ENCODE measurements at places on chromosomes 7 and 10.

GRCh38 chr10:74381291-74381853, 230.4 kb downstream of the ADK start:
- no peak for DNase-seq
- no peak overlapping the region for H3K4me3 ChIP-seq
- H3K36me3 ChIP-seq = no peaks in the 10 kb centered on the region
- no peak overlapping the region for H3K27ac ChIP-seq

GRCh38 chr10:101241840-101242707, 12.8 kb upstream of the LBX1 start:
- peaks cover 8% of the 10 kb centered on the region for H3K27me3 ChIP-seq
- H3K27ac ChIP-seq = no peak overlapping the region
- DNase-seq = no peak
- no peak overlapping the region for H3K4me3 ChIP-seq
- no peaks in the 10 kb centered on the region for H3K36me3 ChIP-seq

GRCh38 chr7:126667742-126668366, 584.9 kb downstream of the GRM8 start:
- H3K27ac ChIP-seq = no peak overlapping the region
- no peaks in the 10 kb centered on the region for H3K27me3 ChIP-seq
- H3K4me3 ChIP-seq = no peak overlapping the region
- no peaks in the 10 kb centered on the region for H3K4me1 ChIP-seq
- no peak for DNase-seq

- no peak overlapping the region for H3K4me3 ChIP-seq
- no peaks in the 10 kb centered on the region for H3K36me3 ChIP-seq
- H3K27ac ChIP-seq = peak overlapping the region; percentile 88
- no peaks in the 10 kb centered on the region for H3K27me3 ChIP-seq
Observed at GRCh38 chr10:77898323-77899079, 28.1 kb downstream of the DLG5 start.

DNA sequence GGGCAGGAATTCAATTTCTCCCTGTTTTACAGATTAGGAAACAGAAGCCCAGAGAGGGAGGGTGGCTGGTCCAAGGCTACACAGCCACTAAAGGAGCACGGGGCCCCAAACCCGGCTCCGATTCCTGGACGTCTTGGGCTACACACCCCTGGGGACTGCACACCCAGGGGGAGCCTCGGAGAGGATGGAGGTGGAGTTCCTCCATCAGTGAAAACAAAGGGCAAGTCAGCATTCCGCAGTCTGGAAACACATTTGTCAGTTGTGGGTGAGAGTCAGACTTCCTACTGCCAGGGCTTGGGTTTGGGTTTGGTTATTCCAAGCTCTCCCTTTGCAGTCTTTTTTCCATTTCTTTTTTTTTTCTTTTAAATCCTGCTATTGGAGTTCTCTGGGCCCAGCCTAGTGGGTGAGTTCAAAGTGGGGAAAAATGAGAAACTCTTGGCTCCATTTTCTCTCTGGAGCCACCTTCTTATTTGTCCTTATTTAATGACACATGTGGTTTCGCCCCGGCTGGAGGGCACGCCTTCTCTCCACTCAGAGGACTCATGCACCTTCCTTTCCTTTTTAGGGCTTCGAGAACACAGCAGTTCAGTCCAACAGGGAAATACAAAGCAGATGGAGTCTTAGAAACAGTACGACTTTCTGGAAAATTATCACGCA, 59.9 kb upstream of the AQP1 start:
- H3K27ac ChIP-seq = peak overlapping the region; percentile 85
- no peaks in the 10 kb centered on the region for H3K4me1 ChIP-seq
- H3K36me3 ChIP-seq = no peaks in the 10 kb centered on the region

GRCh38 chr10:71266918-71267442, 52.1 kb upstream of the SLC29A3 start:
- no peak overlapping the region for H3K4me3 ChIP-seq
- no peak for DNase-seq
- H3K4me1 ChIP-seq = no peaks in the 10 kb centered on the region
- H3K27me3 ChIP-seq = no peaks in the 10 kb centered on the region

DNA sequence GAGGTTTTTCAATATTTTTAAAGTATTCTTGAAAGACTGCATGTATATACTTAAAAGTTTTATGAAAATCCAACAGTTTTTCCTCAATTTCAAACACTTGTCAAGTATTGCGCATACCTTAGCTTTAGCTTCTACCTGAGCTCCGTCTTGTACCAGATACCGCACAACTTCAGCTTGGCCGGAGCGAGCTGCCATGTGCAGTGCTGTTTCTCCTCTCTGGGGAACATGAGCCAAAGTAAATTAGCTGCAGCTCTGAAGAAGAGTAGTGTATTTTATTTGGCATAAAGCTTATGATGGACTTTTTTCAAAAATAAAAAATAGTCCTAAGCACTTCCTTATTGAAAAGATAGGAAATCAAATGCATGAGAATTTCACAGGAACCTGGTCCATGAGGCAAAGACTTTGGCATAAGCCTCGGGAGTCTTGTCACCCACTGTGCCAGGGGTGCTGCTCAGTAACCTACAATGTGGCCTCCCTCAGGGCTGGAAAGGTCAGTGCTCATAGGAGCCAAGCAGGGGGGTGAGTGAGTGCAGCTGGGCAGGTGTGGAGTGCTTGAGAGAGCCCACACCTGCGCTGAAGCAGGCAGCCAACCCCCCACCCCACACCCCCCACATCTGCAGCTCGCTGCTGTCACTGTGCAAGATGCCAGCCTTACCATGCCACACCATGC, 189.5 kb downstream of the ANK3 start:
- H3K4me1 ChIP-seq = no peaks in the 10 kb centered on the region
- DNase-seq = no peak
- H3K27ac ChIP-seq = no peak overlapping the region
- no peak overlapping the region for H3K4me3 ChIP-seq
- no peaks in the 10 kb centered on the region for H3K27me3 ChIP-seq
- no peaks in the 10 kb centered on the region for H3K36me3 ChIP-seq

GRCh38 chr7:94632338-94633013, 23.5 kb downstream of the SGCE start:
- H3K4me3 ChIP-seq = no peak overlapping the region
- DNase-seq = no peak
- H3K4me1 ChIP-seq = no peaks in the 10 kb centered on the region
- H3K27ac ChIP-seq = no peak overlapping the region
- H3K36me3 ChIP-seq = no peaks in the 10 kb centered on the region

- no peak for DNase-seq
- H3K27me3 ChIP-seq = no peaks in the 10 kb centered on the region
- H3K36me3 ChIP-seq = no peaks in the 10 kb centered on the region
- H3K27ac ChIP-seq = no peak overlapping the region
- no peaks in the 10 kb centered on the region for H3K4me1 ChIP-seq
- no peak overlapping the region for H3K4me3 ChIP-seq
Observed at GRCh38 chr10:89992575-89992974, 291.2 kb downstream of the KIF20B start.

GRCh38 chr7:107712025-107712424, 31.9 kb upstream of the CBLL1 start:
- no peak for DNase-seq
- no peak overlapping the region for H3K27ac ChIP-seq
- no peaks in the 10 kb centered on the region for H3K4me1 ChIP-seq

DNA sequence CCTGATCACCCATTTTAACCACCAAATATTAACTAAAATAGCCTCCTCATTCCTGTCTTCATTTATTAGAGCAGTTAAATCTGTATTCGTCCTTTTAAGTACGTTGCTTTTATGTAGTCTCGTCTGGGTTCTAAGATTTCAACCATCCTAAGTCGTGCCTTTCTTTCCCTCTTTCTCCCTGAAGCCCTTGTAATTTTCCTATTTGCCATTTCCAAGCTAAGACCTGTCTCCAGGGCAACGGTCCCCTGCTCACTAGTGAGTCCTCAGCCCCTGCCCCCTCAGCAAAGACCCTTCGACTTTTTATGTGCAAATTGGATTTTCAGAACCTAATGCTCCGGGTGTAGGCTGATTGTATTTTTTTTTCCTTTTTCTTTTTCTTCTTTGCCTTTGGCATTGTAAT, 16.1 kb upstream of the MEST start:
- no peak overlapping the region for H3K27ac ChIP-seq
- H3K4me1 ChIP-seq = no peaks in the 10 kb centered on the region
- H3K36me3 ChIP-seq = no peaks in the 10 kb centered on the region

DNA sequence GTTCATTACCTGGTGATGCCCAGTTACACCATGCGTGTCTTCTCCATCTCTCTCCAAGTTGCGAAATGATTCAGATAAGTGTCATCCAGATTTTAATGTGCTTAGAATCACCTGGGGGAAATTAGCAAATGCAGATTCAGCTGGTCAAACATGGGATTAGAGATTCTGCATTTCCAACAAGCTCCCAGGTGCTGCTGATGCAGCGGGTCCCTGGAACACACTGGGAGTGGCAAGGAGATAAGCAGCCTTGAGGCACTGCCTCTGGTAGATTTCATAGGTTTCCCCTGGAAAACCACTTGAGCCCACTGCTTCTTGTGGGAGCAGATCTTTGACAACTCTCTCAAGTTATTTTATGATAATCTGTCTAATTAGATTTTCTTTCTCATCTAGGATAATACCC, 196.0 kb upstream of the C7orf33 start:
- H3K27ac ChIP-seq = no peak overlapping the region
- no peak for DNase-seq
- no peaks in the 10 kb centered on the region for H3K4me1 ChIP-seq
- no peak overlapping the region for H3K4me3 ChIP-seq

- peak overlapping the region; percentile 78 for H3K4me3 ChIP-seq
- DNase-seq = no peak
- H3K27me3 ChIP-seq = no peaks in the 10 kb centered on the region
- peak overlapping the region; percentile 72 for H3K27ac ChIP-seq
- H3K4me1 ChIP-seq = peaks cover 4% of the 10 kb centered on the region
Observed at GRCh38 chr10:90871279-90871765, 452 bp upstream of the RPP30 start.

- no peaks in the 10 kb centered on the region for H3K27me3 ChIP-seq
- H3K27ac ChIP-seq = no peak overlapping the region
- H3K36me3 ChIP-seq = no peaks in the 10 kb centered on the region
- no peaks in the 10 kb centered on the region for H3K4me1 ChIP-seq
- H3K4me3 ChIP-seq = no peak overlapping the region
Observed at GRCh38 chr7:107668296-107668695, 7.7 kb downstream of the SLC26A4 start.

DNA sequence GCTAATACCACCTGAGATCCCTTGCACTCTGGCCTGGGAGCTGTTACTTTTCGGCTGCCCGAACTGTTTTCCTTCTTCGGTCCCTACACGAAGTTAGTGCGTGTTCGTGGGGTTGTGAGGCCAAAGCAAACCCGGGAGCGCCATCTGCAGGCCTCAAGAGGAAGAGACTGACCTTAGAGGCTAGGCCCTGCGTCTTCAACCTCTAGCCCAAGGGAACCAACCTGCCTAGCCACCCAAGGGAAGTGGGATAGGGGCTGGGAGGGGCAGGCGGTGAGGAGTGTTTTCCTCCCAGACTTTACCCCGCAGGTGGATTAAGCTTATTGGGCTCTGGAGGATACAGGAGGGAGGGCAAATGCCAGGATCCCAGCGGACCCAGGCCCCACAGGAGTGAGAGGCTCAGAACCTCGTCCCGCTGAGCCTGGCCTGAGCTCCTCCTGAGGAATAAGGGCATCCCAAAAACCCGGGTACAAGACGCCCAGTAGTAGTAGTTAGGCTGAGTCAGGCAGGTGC, 1.7 kb upstream of the PAX2 start:
- no peak overlapping the region for H3K27ac ChIP-seq
- no peaks in the 10 kb centered on the region for H3K36me3 ChIP-seq
- peaks cover 18% of the 10 kb centered on the region for H3K4me1 ChIP-seq
- no peak overlapping the region for H3K4me3 ChIP-seq
- no peak for DNase-seq
